ENCODE measurements at places on chromosomes 4 and X.

DNA sequence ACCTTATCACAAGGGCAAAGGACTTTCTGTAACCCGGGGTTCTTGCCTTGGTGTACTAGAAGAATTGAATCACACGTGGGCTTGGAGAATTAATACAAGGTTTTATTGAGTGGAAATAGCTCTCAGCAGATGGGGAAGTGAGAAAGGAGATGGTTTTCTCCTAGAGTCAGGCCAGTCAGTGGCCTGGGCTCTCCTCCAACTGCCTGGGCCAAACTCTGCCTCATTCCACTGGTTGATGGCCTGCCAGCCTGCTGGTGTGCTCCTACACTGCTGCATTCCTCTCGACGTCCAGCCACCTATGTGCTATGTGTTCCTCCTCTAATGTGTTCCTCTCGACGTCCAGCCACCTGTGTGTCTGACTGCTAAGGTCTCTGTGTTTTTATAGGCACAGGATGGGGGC lies 35.3 kb upstream of the SPIN2A start:
- DNase-seq, result no peak

DNA sequence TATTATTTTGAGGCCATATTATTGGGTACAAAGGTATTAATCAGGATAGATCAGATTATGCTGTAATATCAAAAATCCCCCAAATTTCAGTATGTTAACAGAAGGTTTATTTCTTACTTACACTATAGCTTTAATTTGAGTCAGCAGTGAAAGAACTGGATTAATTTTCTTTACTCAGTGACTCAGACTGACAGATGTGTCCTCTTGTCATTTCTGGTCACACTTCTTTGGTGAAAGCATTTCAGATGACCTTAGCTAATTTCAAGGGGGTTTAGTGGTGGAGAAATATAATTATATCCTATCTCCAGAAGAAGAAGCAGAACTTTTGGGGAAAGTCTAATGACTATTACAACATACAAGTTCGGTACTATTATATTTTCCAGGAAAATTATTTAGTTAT lies 12.4 kb downstream of the DDIT4L start:
- DNase-seq, result no peak

GRCh38 chr4:10765386-10765785 lies 80.8 kb upstream of the CLNK start:
- no peak for DNase-seq

DNA sequence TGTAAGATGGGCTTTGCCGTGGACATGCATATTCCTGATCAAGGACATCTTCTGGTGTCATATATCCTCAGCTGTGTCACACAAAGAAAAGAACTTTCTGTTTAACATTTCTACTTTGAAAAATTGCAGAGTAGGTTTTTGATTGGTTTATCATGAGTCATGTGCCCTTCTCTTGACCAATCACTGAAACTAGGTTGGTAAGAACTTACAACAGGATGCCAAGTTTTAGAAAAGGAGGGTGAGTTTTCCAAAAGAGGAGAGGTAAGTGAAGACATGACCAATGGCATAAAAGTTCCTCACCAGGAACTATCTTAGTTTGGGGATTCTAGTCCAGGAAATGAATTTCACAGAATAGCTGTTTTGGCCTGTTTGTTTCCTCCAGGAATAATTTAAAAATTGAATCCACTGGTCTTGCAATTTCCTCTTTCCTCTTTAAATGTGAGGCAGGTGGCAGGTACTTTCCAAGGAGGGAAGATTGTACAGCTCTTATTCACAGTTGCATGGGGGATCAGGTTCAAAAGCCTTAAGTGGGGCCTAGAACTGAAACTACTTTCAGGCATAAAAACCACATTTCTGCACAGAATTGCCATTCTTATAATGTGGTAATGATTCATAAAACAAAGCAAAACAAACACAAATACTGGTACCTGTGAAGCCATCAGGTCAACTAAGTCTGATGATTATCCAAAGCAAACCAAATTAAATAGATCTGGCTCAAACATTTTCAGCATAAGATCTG lies 1114.5 kb upstream of the LCORL start:
- DNase-seq, result no peak

- DNase-seq, result no peak
Observed at GRCh38 chr4:113028074-113028473, 21.4 kb upstream of the ANK2 start.

- no peak for DNase-seq
Observed at GRCh38 chrX:48649102-48649501, 34.5 kb upstream of the WAS start.

DNA sequence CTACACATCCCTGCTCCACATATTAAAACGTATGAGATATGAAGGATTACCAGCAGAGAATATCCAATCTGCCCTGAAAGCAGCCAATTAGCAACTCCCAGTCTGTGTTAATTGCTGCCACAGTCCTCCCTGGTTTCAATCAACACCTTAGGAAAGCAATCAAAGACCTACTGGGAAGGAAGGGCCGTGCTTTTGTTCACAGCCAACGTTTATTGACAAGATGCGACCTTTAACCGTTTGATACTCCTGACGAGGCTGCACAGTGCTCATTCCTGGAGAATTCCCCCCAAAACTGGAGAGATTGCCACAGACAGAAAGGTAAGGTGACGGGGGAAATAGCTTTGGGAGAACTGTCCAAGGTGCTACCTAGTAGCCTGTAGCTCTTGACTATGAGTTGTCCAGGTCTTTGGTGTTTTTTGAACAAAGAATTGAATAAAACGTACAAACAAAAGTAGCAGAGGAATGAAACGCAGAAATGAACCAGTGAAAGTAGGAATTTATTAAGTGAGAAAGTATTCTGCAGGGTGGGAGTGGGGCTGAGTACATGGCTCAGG lies 596.5 kb downstream of the NLGN4X start:
- DNase-seq, result no peak

DNA sequence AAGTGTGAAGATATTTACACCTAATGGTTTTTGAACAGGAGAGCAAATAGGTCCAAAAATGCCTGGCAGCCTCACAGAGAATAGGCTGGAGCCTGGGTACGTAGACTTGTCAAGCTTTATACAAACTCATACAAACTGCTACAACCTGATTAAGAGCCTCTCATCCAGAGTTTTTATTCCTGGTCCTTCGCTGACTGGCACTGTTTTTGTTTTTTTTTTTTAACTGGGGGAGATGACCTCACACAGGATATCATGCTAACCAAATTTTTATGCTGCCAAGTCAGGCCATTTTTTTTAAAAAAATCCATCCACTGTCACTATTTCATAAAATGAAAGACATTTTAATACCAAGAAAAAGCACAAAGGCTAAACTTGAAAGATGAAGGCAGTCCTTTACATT lies 1.9 kb downstream of the FAM114A1 start:
- no peak for DNase-seq

- DNase-seq, result no peak
Observed at GRCh38 chr4:187865914-187866313, 129.7 kb upstream of the ZFP42 start.

- DNase-seq, result no peak
Observed at GRCh38 chrX:107738768-107739167, 36.8 kb downstream of the TSC22D3 start.

GRCh38 chrX:40346379-40346778 lies 234.4 kb upstream of the ATP6AP2 start:
- DNase-seq, result no peak

- no peak for DNase-seq
Observed at GRCh38 chr4:81914623-81915022, 442.9 kb upstream of the RASGEF1B start.

DNA sequence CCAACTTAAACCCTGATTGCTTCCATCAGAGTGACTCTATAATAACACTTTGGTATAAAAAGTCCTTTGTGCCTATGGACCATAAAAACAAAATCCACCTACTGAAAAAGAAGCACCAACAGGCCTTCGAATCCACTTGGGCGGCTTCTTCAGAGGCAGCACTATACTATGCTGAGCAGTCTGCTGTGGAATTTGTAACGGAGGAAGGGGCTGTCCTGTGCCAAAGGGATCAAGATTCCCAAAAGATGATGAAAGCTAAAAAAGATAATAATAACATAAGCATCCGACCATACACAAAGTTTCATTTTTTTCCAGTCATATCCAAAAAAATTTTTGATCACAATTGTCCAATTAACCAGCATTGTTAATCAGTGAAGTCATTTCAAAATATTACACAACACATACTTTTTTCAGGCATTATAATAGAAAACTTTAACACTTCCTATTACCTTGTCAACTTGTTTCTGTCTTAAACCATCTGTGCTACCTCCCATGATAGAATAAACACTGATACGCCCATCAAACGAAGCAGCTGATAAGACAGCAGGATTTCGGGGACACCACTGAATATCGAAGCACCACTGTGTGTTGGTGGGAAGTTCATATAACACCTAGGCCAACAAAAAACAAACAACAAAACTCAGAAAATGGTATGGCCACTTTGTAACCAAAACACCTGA lies 24.1 kb downstream of the SEC31A start:
- no peak for DNase-seq

- no peak for DNase-seq
Observed at GRCh38 chr4:38073596-38074234, 113.5 kb downstream of the PTTG2 start.

GRCh38 chr4:17272154-17272553 lies 239.7 kb downstream of the QDPR start:
- no peak for DNase-seq

DNA sequence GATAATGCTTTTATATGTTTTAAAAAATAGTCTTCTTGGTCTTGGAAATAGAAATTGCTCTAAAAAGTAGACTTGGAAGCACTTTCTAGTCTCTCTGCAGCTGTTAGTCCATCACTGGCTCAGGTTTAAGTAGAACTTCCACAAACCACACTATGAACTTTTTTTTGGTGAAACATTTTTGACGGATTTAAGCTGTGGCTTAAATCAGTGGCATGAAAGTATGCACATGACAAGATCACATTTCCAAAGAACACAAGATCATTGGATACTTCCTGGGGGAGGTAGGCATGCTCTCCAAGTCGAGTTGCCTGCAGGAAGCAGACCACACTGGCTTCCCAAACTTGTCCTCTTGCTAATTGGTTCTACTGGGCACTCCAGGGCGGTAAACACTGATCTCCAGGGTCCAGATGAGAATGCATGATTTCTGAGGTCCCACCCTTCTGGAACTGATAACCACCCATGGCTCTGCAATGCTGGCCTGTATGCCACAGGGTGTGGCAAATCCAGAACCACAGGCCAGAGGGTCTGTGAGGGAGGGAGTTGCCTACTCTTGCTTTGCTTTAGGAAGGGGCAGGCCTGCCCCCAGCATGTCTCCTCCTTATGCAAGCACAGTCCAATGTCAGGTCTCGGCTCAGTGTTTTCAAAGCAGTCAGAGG lies 331.9 kb upstream of the SFRP2 start:
- DNase-seq, result no peak

DNA sequence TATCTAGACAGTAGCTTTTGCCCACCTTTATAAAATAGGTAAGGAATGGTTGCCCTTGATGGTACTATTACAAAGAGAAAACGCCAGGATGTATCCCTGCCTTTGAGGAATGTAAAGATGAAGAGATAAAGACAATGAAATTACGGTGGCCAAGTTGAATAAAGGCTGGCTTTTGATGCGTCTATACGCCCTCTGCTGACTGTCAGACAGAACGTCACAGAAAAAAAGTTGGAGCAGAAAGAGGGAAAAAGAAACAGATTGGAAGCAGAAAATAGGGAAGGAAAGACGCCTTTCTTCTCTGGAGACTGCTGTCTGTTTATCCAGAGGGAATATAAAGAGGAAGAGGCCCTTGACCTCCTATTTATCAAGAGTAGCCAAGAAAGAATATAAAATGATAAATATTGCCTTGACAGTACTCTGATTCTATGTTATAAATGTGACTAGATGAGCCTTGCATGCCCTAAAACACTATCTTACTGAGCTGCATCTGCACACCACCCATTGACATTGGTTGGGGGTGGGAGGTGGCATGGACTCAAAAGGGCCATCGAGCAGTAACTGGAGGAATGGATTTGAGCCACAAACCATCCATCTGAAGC lies 30.6 kb downstream of the PCDH19 start:
- DNase-seq, result no peak

GRCh38 chr4:120672558-120673147 lies 249.9 kb downstream of the PRDM5 start:
- no peak for DNase-seq

DNA sequence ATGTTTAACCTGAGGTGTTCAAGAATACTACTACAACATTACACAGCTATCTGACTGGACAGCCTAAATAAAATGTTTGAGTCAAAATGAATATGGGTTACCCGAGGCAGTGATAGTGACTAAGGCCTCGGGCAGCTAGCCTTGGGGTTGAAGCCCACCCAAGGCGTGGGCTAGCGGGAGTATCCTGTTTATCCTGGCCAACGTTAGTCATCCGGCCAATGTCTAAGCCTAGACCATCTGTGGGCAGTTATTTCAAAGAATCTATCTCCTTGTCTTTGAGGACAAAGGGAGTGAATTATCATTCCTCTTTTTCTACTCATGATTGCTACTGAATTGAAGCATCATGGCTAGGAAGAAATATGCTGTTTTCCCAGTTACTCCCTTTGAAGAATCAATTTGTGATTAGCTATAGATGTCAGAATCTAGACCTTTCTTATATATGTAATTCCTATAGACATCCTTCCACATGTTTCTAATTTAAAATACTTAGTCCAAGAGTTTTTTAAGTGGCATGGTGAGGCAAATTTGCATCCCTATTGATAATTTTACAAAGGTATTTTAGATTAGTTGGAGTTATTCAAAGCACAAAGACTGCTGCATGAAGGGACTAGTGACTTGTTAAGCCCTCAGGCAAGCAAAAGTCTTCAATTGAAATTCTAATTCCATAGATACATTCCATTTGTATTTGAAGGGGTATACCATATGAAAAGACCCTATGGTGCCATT lies 6.0 kb upstream of the PDGFC start:
- DNase-seq, result no peak

- DNase-seq, result no peak
Observed at GRCh38 chrX:106649523-106650428, 38.0 kb downstream of the RADX start.

DNA sequence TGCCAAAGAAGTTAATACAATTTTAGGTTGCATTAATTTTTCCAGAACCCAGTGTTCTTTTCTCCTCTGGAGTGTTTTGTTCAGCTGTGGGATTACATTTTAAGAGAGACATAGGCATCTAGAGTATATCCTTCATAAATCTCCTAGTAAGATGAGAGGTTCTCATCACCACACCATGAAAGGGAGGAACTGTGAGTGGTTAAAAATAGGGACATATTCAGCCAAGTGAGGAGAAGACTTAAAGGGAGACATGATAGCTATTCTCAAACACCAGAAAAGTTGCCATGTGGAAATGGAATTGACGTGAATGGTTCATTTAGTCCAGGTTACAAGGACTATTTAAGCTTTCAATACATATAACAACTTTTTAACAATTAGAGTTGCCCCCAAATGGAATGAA lies 6.5 kb upstream of the MRPL1 start:
- DNase-seq, result no peak

DNA sequence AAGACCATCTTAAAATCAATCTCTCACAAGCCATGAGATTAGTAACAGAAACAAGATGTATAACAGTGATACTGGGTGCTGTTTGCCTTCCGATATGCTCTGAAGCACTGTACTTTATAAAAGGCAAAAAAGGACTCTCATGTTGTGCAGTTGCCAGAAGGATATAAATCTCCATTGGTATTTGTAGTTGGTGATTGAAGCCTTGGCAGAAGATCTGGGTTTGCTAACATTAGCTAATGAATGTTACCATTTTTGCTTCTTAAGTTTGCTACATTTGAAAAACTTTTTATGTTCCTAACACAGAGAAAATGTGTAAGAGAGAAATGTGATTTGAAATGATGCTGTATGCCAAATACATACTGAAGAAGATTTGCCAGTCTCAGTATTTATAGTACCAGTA lies 44.4 kb downstream of the RAP1GDS1 start:
- no peak for DNase-seq
